Stimulated activated CD4-positive, alpha-beta T cell treated with anti-CD3 and anti-CD28 coated beads, Interleukin-1b, Interleukin-23, amount 100 ng/mL, for 1 hour (primary cell): ENCODE measurements at places on chromosomes 1 and 21.

DNA sequence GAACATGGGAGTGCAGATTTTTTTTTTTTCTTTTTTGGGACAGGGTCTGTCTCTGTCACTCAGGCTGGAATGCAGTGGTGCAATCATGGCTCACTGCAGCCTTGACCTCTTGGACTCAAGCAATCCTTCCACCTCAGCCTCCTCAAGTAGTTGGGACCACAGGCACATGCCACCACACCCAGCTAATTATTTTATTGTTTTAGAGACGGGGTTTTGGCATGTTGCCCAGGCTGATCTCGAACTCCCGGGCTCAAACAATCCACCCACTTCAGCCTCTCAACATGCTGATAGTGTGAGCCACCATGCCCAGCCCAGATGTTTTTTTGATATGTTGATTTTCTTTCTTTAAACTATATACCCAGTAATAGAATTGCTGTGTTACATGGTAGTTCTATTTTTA, 57.7 kb downstream of the RGSL1 start:
- no peak for DNase-seq

- DNase-seq = no peak
These were observed 17.6 kb downstream of the ESRRG start for GRCh38 chr1:216705676-216706075.

DNA sequence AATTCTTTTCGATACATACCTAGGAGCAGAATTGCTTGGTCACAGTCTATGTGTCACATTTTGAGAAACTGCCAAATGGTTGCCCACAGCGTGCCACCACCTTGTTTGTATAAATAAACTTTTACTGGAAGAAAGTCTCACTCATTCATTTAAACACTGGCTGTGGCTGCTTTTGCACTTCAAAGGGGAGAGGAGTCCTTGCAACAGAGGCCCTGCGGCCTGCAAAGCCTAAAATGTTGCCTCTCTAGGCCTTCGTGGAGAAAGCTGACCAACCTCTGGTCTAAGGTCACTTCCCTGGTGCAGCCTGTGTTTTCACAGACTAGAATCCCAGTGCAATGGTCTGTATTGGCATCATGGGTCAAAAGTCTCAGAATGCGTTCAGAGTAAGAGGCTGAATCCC, 8.3 kb downstream of the RIPK4 start:
- DNase-seq = no peak

GRCh38 chr1:8427493-8427892, 109.6 kb downstream of the SLC45A1 start:
- no peak for DNase-seq

DNA sequence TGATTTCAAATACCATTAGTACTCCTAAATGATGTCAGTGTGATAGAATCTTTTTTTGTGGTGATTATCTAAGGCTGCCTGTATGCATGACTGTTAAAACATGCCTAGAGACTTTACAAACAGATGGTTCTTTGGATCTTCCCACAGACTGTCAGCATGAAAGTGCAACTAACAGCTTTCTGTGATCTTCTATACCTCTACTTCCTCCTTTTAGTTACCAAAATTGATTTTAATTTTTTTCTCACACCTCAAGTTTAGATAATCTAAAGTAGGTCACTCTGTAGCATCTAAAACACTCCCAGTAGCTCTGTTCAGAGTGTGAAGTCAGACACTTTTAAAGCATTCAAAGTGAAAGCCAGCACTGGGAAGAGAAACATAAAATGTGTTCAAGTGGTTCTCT, 534.5 kb downstream of the PTPRC start:
- DNase-seq = no peak

DNA sequence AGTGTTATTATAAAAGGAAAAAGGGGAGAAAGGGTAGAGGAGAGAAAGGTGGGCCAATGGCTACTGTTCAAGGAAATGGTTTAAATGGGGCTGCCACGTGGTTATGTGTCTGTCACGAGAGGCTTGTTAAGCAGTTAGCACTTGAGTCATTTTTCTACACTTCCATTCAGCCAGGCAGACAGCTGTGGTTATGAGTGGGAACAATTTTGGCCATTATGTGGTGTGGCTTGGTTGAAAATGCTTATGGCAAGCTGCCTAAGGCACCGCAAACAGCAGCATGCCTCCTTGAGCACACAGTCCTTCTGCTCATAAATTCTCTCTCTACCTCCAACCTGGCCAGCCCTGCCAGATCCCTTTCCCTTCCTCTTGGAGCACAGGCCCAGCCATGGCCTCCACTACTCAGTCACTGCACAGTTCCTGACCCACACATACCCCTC, 3.2 kb upstream of the SRM start:
- DNase-seq = no peak

- no peak for DNase-seq
These were observed 104.8 kb downstream of the HLX start for GRCh38 chr1:220983877-220984635.

GRCh38 chr1:6440198-6441126, 15.9 kb downstream of the ESPN start:
- no peak for DNase-seq

GRCh38 chr1:236753964-236754363, 41.1 kb upstream of the MTR start:
- DNase-seq = no peak

DNA sequence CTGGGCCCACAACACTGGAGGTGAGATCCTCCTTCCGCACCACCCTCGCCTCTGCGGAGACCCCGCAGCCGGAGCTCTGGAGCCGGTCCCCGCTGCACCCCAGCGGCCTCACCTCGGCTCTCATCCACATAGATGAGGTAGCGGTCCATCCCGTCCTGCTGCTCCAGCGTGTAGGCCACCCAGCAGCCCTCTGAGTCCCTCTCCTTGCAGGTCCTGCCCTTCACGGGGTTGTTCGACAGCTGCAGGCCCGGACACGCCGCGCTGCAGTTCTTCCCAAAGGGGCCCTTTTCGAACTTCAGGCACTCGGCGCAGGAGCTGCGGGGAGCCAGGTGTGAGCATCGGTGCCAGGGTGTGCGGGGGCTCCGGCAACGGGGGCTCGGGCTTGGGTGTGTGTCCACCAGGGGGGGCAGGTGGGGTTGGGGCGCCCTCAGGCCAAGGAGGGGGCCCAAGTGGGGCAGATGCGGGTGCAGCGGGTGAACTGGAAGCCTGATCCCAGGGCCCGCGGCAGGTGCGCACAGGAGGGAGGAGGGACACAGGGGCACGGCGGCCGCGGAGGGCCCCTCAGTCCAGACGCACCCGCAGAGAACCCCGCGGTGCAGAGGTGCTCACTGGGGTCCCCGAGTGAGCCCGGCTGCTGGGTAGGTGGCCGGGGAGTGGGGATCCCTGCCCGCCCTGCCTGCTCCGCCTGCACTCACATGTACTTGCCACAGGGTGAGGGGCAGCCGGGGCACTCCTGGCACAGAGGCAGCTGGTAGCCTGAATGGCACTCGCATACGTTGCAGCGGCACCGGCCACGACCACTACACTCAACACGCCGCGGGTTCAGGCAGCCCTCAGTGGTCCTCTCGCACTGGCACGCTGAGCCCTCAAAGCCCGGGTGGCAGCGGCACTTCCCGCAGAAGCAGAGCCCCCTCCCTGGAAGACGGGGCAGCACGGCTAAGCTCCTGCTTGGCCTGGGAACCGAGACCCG, 15.4 kb upstream of the PTTG1IP start:
- no peak for DNase-seq

DNA sequence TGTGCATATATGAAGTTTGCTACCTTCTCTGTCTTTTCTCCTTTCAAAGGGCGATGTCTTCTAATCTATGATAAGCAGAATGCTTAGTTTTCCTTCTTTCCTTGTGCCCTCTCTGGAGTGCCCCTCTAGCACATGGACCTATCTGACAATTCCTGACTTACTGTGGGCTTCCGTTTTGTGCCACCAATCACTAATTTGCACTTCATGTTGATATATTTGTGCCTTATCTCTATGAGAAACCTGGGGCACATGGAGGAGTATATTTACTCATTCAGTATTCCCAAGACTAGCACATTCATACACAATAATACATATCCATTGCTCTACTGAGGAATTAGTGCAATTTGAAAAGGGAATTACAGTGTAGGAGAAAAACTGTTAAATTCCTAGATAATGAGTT, 197.7 kb downstream of the CTH start:
- DNase-seq = no peak

DNA sequence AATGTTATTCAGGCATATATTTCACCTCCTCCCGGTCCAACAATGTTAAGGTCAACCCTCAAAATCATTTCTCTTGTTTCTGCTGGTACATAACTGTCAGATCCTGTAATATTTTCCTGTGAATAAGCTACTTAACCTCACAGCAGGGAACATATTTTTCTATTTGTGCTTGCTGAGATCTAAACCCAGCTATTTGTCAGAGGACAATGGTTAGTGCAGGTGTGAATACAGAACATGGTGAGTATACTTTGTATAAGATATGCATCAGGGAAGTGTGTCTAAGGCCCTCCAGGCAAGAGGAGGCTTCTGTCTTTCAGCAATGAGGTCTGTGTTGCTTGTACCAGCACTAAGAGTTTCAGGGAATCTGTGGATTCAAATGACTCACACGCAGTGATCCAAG, 970.6 kb downstream of the NCAM2 start:
- no peak for DNase-seq

DNA sequence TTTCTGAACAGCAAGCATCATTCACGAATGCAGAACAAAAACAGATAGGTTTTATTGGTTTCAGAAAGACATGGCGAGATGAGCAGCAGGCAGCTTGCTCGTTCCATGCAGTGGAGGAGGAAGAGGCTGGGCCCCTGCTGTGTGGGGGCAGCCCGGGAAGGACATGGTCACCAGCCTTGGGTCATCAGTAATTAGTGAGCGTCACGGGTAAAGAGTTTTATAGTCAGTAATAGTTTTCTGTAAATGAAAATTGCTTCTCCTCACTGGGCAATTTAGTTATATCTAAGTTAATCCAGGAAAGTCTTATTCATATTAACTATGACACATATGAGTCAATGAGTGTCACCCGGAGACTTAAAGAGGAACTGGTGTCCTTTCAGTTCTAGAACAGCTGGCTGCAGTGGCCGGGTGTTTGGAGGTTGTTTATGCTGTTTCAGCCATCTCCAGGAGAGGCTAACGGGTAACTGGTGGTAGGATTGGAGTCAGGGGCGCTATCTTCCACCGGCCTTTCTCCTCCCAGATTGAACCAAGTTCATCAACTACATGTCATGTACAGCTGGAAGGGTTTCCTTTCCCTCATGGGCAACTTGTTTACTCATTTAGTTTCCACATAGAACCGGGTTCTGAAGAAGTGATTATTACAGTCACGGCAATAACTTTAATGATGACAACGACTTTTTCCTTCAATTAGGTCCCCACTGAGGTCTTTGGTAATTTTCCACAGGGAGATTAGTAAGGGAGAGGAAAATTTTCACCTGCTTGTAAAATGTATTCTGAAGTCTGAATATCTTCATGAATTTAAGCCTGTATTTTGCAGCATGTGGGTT, 34.6 kb upstream of the SLC45A1 start:
- DNase-seq = no peak

- DNase-seq = no peak
These were observed 64.9 kb downstream of the RGS13 start for GRCh38 chr1:192700834-192701271.
